ENCODE measurements at places on chromosomes 16 and 17. TPM values are rescaled to one million over a fixed set of nuclear protein-coding genes. Genes with fewer than 3 reads are reported as not detected.

The TMED6 gene
- total RNA-seq = not detected

The TSNAXIP1 gene
- 0.39 TPM for total RNA-seq

The CCR7 gene
- not detected for total RNA-seq

The GPR142 gene
- total RNA-seq = not detected

The ZG16 gene
- not detected for total RNA-seq

The RNU2-1 gene
- total RNA-seq = not detected

The MYH10 gene
- 36.3 TPM for total RNA-seq

The DNAH3 gene
- total RNA-seq = 0.02 TPM

The CCDC40 gene
- 1.3 TPM for total RNA-seq

The C16orf46 gene
- total RNA-seq = not detected

The C17orf100 gene
- total RNA-seq = 1.6 TPM

The NCOR1 gene
- 77.5 TPM for total RNA-seq

The OR3A3 gene
- total RNA-seq = not detected

The RGS11 gene
- total RNA-seq = not detected

The CIBAR2 gene
- total RNA-seq = not detected

The TEDC2 gene
- total RNA-seq = 22.6 TPM

The C17orf67 gene
- not detected for total RNA-seq

The CLEC19A gene
- total RNA-seq = not detected

The KIF2B gene
- not detected for total RNA-seq

The OR1A1 gene
- not detected for total RNA-seq

The PSMD12 gene
- total RNA-seq = 33.4 TPM

The HSD17B2 gene
- total RNA-seq = 28.0 TPM

The KRT12 gene
- total RNA-seq = not detected

The SYT17 gene
- 0.39 TPM for total RNA-seq

The RDM1 gene
- total RNA-seq = 4.9 TPM

The PSKH1 gene
- total RNA-seq = 6.1 TPM

The MYLK3 gene
- not detected for total RNA-seq

The NXPH3 gene
- 3.5 TPM for total RNA-seq

The SSTR5 gene
- total RNA-seq = not detected

The KRTAP2-3 gene
- 3.2 TPM for total RNA-seq

The CNTNAP1 gene
- total RNA-seq = 11.8 TPM

The SEPTIN12 gene
- not detected for total RNA-seq

The HYDIN gene
- 0.07 TPM for total RNA-seq

The RPH3AL gene
- total RNA-seq = 0.81 TPM
